ENCODE measurements at places on chromosomes 16 and 17.

- DNase-seq: no peak
Measured at GRCh38 chr16:83901101-83901500, 2.2 kb downstream of the MLYCD start.

DNA sequence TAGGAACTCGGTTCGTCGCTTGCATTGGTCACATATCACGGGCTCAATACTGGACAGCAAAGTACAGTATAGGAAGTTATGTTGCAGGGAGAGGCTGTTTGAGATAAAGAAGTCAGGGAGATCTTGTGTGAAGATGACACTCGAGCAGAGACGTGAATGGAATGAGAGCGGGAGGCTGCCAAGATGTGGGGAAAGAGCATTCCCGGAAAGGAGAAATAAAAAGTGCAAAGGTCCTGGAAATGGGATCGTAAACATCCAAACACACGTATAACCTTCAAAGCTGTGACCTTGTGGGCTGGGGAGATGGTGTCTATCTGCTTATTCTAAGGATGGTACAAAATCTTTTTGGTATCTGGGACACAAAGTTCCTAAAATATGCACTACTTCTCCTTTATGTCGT lies 43.0 kb upstream of the MYOCD start:
- no peak for DNase-seq

GRCh38 chr17:82017612-82018151 lies 5.0 kb downstream of the CENPX start:
- DNase-seq: no peak

DNA sequence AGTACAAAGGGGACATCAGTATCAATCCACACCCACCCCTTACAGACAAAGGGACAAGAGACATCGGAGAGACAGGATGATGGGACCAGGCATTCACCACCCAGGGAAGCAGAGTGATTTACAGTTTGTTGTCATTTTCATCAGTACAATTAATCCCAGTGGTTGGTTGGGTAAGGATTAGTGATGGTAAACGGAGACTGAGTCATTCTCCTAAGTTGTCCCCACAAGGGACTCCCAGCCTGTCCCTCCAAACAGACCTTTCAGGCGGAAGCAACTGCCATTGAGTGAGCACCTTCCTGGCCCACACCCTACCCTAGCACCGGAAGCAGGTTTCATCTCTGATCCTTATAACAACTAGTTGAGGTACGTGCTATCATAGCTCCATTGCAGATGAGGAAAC lies 11.2 kb downstream of the PPL start:
- no peak for DNase-seq

- peak; percentile 85 for DNase-seq
Measured at GRCh38 chr17:82297280-82297713, 20.1 kb downstream of the CD7 start.

DNA sequence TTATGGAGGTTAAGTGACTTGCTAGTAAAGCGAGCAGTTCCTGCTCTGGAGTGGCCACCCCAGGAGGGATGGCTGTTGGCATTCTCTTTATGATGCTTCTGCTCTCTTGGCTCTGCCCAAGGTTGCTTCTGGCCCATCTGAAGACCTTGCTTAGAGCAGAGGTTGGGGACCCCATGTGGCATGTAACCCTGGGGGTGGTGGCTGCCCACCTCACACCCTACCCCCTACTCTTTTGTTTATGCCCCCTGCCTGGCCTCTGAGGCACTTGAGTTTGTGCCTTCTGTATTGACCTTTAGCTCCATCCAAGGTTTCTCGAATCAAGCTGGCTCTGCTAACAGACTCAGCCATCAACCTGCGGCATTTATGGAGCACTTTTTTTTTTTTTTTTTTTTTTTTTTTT lies 214.6 kb downstream of the MSI2 start:
- no peak for DNase-seq

- peak; percentile 68 for DNase-seq
Measured at GRCh38 chr17:75827308-75828075, 16.7 kb downstream of the UNC13D start.

DNA sequence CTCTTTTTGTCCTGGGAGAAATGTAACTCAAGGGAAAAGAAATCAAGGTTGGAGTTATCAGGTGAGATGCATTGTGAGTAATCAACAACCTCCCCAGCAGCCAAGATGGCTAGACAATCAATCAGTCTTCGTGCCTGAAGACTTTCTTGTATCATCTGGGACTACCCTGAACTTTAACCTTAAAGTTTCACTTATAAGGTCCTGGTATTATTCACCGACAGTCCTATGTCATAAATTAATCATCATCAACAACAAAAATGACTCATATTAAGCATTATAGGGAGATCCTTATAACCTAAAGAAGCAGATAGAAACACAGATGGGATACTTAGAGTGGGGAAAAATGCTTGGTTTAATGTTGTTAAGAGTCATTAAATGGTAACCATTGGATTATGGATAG lies 7.7 kb upstream of the TEKT3 start:
- DNase-seq: no peak

DNA sequence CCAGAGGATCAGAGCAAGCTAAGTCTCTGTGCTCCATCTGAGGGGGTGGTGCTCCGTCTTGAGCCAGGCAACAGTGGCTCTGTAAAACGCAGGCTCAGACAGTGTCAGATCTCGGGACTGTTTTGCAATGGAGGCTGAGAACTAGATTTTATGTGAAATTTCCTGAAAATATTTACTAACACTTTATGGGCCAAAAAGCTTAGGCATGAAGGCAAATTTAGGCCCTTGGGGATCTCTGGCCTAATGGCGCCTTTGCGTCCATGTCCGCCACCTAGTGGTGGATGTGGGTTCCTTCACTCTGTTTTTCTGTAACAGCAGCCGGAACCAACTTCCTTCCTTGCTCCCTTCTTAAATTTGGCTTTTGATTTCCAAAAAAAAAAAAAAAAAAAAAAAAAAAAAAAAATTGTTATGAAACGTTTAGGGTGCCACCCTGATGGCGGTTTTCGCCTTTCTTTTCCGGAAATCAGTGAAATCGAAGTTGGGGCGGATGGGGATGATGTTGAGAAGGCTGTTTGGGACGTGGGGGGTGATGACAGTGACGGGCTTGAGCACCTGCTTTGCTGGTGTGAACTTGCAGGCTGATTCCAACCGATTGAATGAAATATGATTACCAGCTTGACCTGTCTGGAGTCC lies 14.0 kb upstream of the ELAC2 start:
- peak; percentile 52 for DNase-seq

GRCh38 chr16:20673882-20674683 lies 23.4 kb downstream of the ACSM1 start:
- no peak for DNase-seq

DNA sequence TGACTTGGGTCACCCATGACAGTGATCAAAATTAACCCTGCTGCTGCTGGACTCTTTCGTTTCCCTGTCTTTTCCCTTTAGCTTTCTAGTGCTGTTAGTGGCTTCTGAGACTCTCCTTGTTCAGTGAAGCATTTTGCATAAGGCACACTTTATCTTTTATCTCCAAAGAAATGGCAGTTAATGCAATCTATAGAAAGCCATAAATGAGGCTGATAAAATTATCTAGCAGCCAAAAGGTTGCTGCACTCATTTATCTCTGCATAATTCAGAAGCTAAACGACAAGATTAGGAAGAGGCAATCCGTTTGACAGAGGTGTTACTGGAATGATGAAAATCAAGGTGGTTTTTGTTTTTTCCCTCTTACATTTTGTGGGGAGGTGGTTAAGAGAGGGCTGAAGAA lies 1109.5 kb upstream of the EEF2KMT start:
- DNase-seq: no peak

DNA sequence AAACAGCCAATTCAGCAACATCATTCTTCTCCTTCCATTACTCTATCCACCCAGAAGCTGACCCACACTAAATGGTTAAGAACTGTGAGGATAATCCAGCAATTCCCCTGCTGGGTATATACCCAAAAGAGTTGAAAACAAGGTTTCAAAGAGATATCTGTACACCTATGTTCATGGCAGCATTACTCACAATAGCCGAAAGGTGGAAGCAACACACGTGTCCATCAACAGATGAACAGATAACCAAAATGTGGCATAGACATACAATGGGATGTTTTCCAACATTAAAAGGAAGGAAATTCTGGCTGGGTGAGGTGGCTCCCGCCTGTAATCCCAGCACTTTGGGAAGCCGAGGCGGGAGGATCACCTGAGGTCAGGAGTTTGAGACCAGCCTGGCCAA lies 19.9 kb downstream of the MIS12 start:
- DNase-seq: no peak

DNA sequence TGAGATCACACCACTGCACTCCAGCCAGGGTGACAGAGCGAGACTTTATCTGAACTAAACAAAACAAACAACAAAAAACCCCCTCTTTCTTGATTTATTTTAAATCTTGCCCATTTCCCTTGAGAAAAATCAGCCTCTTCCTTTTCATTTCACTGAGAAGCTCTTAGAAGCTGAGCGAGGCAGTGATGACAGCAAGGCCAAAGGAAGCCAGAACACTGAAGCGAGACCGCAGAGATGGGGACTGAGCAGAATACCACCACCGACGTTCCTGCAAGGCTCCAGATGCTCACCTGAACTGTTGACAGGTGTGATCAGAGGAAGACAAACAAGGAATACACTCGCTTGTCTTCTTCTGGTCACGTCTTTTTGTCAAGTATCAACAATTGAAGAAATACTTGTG lies 30.5 kb upstream of the IRF8 start:
- DNase-seq: no peak

DNA sequence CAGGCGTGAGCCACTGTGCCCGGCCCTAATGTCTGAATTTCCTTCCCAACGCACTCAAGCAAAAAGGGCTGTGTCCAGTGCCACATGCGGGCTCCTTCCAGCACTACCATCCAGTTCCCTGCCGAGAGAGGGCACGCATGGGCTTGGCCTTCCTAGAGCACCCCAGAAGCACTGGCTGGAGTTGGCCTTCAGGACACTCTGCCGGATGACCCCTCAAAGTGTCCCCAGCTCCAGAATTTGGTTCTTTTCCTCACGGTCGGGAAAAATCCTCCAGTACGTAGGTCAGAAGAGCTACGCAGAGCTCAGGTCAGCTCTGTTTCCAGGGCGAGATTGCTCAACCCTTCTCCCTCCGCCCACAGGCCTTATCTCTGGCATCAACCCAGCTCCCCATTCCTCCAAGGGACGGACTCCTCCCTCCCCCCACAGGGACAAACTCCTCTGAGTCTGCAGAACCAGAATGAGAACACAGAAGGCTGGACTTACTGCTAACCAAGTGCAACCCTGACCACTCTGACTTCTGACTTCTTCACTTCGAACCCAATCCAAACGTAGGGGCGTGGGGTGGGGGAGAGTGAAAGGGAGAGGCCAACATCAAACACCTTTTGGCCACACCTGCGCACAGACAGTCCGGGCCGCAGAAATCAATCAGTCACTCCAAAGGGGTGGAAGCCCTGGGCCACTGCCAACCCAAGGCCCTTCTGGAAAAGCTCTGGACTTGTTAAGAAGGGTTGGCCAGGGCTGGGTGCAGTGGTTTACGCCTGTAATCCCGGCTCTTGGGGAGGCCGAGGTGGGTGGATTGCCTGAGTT lies 3.6 kb downstream of the CDC42EP4 start:
- DNase-seq: no peak

GRCh38 chr17:57553991-57554825 lies 190.9 kb downstream of the CCDC182 start:
- no peak for DNase-seq

DNA sequence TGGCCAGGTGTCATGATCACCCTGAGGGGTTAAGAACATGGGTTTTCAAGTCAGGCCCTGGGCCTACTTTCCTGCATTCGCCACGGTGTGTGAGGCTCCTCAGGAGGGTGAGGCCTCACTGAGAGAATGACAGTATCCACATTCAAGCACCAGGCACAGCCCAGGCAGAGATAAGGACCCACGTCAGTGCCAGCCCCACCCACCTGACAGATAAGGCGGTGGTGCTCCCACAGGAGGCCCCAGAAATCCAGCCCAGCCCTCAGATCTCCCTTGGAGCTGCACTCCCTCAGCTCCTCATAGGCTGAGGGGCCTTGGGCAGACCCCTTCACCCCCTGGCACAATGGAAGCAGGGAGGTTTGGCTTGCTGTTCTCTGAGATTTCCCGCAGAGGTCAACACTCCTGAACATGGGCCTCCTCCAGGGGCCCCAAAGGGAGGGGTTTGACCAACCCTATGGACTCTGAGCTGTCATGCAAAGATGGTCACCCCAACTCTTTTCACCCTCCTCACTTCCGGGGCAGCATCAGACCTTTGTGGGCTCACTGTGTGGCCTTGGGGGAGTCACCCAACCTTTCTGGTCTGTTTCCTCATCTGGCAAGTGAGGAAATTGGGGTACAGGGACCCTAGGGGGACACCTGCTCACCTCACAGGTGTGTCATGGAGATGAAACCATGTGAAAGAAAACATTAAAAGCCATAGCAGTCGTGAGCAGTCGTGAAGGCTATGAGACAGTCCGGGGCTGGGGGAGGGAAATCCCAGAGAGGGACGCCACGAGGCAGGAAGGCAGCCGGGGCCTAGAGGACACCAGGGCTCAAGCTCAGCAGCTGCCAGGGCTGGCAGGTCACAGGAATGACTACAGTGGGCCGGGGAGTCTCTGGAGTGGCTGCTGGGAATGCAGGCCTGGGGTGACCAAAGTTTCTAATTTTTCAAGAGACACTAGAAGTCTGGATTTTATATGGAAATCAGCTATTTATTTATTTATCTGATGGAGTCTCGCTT lies 15.4 kb downstream of the PLLP start:
- DNase-seq: no peak

- no peak for DNase-seq
Measured at GRCh38 chr16:57639172-57639887, 10.9 kb downstream of the ADGRG1 start.

DNA sequence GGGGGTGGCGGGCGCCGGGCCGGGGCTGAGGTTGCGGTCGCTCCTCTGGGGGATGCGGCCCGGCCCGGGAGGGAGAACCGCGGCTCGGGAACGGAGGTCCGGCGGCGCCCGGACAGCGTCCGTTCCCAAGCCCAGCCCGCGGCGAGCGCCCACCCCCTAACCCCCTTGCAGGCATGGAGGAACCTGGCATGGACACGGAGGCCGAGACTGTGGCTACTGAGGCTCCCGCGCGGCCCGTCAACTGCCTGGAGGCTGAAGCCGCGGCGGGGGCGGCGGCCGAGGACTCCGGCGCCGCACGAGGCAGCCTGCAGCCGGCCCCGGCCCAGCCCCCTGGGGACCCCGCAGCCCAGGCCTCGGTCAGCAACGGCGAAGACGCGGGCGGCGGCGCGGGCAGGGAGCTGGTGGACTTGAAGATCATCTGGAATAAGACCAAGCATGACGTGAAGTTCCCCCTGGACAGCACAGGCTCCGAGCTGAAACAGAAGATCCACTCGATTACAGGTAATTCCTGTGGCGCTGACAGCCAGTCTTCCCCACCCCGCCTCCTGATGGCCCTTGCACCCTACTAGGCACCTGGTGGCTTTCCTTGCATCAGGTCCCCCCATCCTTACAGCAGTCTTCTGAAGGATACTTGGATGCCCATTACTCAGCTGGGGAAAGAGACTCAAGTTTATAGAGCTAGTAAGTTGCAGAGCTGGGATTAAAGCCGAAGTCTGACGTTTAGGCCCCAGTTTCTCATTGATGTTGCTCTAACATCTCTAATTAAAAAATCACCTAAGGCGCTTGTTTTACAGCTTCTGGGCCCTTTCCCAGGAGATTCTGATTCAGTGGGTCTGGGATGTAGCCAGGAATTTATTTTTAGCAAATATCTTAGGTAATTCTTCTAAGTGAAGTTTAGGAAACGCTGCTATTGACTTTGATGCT lies 514 bp downstream of the UBFD1 start:
- peak; percentile 17 for DNase-seq
